Pons (tissue), 1 donor: ENCODE measurements at places on chromosomes 4 and X.

- no peak for DNase-seq
Observed at GRCh38 chrX:118502161-118502789, 6.7 kb downstream of the DOCK11 start.

GRCh38 chr4:82241534-82241933 is 132.3 kb downstream of the HNRNPD start:
- DNase-seq = no peak

DNA sequence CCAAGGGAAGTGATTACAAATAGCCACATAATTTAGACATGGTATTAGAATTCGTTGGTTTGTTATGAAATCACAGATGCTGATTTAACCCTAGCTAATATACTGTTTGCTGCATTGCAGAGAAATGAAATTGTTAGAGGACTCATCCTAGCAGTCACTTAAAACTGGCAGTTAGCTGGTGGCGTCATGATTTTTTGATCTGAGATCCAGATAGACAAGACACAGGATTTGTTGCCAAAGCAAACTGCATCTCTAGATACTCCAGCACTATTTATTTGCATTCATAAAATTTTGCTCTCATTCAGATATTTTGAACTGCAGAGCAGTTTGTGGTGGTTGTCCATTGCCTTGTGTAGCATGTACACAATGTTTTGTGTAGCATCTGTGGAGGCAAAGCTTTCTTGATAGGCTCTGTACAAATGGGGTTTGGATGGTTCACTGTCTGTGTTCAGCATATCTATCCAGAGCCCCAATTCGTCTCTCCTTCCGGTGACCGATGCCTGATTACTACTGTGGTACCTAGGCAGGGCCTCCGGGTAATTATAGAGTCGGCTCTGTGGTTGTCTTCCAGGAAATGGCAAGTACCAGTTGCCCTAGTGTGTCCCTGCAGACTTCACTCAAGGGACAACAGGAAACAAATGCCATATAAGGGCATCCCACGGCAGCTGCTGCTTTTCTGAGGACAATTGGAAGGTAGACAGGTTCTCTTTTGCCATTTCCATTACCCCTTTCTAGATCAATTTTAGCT is 30.1 kb upstream of the SPARCL1 start:
- no peak for DNase-seq

DNA sequence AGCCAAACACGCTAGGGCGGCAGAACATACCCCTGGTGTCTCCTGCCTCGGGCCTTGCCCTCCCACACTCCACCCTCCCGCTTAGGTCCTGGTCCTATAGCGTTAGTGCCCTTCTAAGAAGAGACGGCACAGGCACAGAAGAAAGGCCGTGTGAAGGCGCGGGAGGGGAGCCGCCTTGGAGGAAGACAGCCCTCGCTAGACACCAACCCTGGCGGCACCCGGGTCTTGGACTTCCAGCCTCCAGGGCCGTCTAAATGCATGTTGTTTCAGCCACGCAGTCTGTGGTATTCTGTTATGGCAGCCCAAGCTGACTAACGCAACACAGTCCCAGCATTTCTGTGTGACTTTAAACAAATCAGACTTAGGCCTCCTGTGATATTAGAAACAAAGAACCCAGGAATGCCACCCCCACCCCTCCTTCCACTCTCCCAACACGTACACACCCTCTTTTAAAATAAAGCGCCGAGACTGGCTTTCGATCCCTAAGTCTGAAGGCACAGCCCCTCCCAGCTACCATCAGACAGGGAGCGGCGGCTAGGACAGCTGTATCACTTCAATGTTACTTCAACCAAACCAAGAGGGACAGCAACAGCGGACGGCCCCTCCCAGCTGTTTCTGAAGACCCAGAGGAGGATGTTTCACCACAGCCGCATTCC is 128.0 kb downstream of the AFAP1 start:
- no peak for DNase-seq

- DNase-seq = no peak
Observed at GRCh38 chrX:24799078-24799477, 105.4 kb downstream of the POLA1 start.

GRCh38 chrX:109390556-109390955 is 91.3 kb downstream of the GUCY2F start:
- DNase-seq = no peak

DNA sequence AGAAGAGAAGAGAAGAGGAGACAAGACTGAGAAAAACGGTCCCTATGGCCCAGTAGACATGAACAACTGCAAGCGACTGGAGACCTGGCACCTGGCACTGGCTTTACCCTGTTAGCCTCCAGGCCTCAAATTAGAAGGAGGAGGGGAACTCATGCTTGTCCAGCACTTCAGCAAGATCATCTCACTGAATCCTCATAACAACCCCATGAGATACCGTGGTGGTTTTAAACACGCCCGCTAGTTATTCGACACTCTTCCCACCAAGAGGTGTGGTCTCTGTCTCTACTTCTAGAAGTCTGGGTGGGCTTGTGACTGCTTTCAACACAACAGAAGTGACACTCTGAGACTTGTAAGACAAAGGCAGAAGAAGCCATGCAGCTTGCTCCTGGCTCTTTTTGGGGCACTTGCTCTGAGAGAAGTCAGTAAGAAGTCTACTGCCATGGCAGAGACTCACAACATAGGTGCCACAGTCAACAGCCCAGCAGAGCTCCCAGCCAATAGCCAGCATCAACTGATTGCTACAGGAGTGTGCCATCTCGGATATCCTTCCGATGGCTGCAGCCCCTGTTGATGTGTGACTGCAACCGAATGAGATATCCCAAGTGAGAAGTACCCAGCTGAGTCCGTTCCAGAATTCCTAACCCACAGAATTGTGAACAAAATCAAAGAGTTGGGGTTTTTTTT is 34.0 kb upstream of the BCOR start:
- DNase-seq = no peak

- no peak for DNase-seq
Observed at GRCh38 chrX:38379088-38379487, 26.7 kb downstream of the OTC start.

- no peak for DNase-seq
Observed at GRCh38 chr4:56372774-56373173, 14.5 kb downstream of the AASDH start.

GRCh38 chr4:98275145-98275544 is 14.0 kb downstream of the RAP1GDS1 start:
- DNase-seq = no peak

DNA sequence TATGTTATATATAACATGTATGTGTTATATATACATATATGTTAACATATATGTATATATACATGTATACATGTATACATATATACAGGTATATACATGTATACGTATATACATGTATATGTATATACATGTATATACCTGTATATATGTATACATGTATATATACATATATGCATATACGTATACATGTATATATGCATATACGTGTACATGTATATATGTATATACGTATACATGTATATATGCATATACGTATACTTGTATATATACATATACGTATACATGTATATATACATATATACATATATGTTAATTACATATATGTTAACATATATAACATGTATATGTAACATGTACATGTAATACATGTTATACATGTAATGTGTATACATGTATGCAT is 1077.3 kb upstream of the ADGRL3 start:
- no peak for DNase-seq

DNA sequence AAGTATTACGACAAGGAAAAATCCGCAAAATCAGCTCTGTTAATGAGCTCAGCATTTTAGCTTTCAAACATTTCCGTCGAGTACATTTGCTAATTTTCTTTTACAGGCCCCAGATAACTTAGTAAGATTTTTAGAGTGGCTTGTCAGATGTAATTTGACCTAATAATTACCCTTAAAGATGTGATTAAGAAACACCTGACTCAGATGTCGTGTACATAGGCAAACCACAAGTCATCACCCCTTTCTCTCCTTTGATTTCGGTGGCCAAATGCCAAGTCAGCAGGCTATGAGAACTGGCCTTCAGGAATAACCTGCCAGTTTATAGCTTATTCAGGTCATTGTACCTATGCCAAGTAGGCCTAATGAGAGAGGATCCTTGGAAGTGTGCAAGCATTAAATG is 369.6 kb downstream of the PCDH7 start:
- DNase-seq = no peak

GRCh38 chrX:133413218-133413925 is 1.9 kb downstream of the GPC4 start:
- DNase-seq = no peak

GRCh38 chr4:56680266-56680665 is 830 bp downstream of the HOPX start:
- no peak for DNase-seq

DNA sequence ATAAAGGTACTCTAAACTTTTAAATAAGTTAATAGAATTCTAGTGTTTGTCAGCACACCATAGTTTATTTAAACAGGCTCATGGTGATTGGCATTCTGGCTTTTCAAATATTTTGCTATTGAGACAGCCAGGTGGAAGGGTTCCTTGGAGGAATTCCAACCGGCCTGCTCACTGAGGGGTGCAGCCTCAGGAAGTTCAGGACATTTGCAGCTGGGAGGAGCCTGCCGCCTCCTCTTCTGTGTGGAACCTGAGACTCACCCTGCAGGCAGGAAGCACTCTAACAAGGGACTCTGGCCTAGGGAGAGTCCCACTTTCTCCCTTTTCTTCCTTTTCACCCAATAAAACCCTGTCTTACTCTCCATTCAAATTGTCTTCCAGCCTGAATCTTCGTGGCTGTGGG is 1328.0 kb downstream of the FSTL5 start:
- DNase-seq = no peak

DNA sequence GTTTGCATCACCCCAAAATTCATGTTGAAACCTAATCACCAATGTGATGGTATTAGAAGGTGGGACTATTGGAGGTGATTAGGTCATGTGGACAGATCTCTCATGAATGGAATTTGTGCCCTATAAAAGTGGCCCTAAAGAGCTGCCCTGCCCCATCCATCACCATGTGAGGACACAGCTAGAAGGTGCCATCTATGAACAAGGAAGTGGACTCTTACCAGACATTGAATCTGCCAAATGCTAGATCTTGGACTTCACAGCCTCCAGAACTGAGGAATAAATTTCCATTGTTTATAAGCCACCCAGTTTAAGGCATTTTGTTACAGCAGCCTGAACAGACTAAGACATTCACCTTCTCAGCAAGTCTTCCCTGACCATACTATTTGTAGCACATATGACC is 7.5 kb downstream of the PLA2G12A start:
- no peak for DNase-seq

DNA sequence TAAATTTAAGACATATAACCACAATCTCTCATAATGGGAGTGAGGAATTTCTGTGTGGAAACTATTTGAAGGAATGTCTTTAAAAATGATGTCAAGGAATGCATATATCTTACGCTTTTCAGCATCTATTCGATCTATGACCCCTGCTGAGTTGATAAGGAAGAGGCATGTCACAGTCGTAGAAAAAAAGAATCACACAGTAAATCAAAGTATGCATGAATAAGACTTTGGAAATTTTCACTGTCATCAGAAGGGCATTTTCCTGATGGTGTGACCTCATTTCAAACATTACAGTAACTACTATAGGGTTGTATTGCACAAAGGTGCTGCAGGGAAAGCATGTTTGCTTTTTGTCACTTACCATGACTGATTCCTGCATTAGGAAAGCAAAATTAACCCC is 41.5 kb downstream of the REELD1 start:
- no peak for DNase-seq

DNA sequence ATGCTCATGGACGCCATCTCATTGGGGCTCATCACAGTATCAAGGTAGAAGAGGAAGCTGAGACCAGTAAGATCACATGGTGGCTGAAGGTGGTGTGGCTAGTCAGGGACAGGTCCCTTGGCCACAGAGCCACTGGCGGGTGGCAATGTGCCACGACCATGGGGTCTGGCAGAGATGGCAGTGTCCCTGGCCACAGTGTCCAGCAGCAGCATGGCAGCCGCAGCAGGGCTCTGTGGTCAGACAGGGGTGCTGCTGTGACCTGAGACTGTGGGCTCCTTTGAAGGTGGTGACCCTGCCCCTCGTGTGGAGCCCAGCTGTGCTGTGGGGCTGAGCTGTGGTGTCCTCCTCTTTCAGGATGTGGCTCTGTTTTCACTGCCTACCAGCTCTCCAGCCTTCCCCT is 2.2 kb upstream of the DOK7 start:
- DNase-seq = no peak

DNA sequence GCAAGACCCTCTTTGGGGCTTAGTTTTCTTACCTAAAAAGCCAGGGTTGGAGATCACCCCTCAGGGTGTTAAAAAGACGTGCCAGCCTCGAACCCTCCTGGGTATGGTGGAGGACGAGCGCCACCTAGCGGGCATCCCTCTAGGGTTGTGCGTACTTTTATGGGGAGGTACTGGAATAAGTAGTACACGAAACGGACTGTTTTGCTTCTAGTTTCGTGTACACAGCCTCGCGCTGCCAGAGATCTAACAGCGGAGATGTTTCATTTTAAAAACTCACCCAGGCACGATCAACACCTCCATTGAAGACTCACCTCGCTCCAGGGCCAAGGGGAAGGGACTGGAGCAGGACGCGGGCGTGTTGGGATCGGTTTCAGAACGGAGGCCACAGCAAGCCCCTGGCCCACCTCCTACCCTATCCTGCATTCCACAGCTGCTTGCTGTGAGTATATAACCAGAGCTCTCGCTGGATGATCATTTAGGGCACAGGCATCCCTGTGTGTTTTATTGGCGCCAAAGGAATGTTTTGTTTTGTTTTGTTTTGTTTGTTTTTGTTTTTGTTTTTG is 4.8 kb upstream of the NKX3-2 start:
- DNase-seq = peak; percentile 63

- peak; percentile 55 for DNase-seq
Observed at GRCh38 chr4:168995537-168996295, 14.3 kb downstream of the CBR4 start.

DNA sequence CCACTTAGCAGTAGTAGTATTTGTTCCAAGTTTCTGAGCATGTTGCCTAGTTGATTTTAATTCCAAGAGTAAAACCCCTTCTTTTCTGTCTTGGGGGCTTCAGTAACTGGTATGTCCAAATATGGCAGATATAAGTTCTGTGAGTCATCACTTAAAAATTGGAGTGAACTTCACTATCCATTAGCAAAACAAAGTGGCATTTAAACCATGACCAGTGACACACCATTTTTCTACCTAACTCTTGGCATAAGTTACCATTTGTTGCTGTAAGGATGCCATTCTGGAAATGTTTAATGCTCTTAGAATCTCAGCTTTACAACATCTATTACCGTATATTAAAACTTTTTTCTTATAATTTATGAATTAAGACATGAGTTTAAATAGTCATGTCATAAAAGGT is 102.0 kb downstream of the CBR4 start:
- no peak for DNase-seq

GRCh38 chr4:185576962-185577950 is 41.9 kb upstream of the PDLIM3 start:
- no peak for DNase-seq

DNA sequence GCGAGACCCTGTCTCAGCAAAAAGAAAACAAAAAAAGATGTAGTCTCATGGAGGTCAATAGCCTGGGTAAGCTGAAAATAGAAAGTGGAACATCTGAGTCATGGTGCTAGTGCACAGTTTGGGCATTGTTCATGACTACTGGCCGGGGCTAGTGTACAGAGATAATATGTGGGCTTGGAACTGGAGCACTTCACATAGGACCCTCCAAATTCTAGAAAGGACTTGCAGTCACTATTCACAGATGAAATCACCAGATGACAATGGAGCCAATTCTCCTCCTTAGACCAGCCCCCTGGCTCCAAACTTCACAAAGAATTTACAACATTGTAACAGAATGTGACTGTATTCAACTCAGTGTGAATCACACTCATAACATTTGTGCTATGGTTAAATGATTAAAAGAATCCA is 367.8 kb upstream of the SLC7A11 start:
- DNase-seq = peak; percentile 26
